ENCODE measurements at places on chromosomes 12 and 14.

GRCh38 chr14:58193542-58193941 lies 6.4 kb upstream of the ACTR10 start:
- DNase-seq: no peak

DNA sequence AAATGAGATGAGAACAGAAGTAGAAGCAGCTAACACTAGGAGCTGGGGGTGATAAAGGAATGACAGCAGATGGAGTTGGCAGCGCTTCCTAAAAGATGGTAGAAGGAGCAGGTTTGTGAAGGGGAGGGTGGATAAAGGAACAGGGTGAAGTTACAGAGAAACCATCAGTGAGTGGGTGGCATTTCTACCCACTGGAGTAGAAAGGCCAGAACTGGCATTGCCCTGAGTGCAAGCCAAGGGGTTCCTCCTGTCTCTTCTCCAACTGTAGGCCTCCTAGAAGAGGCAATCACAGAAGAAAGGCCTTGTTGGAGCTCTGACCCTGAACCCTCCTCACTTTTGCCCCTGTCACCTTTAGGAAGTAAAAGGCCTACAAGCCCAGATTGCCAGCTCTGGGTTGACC lies 2.2 kb downstream of the KRT18 start:
- DNase-seq: no peak

GRCh38 chr14:33165144-33165925 lies 226.7 kb downstream of the NPAS3 start:
- DNase-seq: no peak

DNA sequence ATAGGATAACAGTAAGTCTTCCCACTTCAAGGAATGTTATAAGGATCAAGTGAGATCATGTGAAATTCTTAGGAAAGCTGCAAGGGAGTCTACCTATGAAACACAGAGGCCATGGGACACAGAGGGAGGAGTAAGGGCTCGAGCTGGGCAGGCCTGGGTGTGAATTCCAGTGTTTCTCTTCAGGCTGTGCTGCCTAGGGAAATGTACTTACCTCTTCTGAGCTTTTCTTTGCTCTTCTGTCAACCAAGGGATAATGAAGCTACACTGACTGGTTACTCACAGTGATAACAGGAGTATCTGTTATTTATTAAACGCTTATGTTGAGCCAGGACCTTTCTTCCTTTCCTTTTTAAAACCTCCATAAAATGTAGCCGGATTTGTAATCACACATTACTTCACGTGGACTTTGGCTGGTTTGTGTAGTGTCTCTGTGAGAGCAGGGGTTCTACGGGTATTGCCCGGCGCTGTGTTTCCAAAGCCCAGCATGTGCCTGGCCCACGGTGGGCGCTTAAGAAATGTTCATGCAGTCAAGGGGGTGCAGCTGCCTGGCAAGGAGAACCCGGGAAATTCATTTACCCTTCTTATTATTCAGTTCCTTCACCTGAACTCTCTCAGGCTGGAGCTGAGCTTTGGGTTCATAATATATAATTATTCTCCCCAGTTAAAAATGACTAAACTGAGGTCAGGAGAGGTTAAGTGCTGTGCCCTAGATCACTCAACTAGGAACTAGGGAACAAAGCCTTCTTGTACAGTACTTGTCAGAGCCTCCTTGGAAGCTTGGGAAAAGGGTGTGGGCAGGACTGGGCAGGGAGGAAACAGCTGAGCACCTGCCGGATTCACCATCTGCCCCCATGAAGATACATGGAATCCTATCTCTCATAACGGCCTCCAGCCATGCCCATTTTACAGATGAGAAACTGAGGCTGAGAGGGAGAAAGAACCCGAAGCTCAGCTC lies 214.2 kb downstream of the CACNA1C start:
- no peak for DNase-seq

- no peak for DNase-seq
Observed at GRCh38 chr12:62998454-62998853, 63.5 kb upstream of the PPM1H start.

DNA sequence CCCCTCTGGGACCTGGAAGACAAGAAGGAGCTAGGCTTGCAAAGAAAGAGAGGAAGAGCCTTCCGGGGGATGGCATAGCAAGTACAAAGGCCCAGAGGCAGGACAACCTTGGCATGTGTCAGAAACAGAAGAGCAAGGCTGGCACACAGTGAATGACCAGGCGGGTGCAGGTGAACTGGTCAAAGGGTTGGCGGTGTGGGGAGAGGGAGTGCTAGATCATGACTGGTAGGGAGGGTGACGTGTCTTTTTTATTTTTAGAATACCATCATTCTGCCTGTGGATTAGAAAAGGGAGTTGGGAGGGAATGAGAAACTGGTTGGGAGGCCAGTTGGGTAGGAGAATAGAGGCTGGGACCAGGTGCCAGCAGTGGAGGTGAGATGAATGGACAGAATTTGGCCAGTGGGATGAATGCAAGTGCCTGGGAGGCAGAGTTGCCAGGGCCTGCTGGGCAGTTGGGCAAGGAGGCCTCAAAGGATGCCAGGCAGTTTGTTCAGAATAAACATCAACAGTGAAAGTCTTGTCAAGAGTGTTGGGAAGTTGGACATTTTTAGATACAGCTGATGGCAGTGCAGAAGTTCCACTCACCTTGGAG lies 168.3 kb downstream of the CACNA1C start:
- no peak for DNase-seq

DNA sequence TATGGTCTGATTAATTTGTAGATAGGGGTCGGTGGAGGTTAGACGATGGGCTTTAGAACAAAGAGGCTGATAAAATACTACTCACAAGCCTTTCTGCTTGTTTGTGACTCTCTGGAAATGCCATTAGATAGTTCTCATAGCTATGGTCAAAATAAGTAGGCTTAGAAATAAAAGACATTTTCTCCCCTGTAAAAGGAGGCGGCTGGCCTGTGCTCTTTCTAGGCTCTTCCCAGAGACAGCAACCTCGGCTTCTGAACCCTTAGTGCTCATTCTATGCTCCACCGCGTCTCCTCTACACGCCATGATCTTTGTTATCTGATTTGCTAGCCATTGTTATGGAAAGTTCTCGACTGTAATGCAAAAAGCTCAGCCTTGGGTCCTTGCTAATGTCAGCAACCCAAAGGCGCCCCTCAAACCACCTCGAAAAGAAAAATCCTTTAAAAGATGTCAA lies 64.5 kb downstream of the CRADD start:
- peak; percentile 21 for DNase-seq

GRCh38 chr12:14417715-14418114 lies 52.2 kb downstream of the ATF7IP start:
- DNase-seq: peak; percentile 66

DNA sequence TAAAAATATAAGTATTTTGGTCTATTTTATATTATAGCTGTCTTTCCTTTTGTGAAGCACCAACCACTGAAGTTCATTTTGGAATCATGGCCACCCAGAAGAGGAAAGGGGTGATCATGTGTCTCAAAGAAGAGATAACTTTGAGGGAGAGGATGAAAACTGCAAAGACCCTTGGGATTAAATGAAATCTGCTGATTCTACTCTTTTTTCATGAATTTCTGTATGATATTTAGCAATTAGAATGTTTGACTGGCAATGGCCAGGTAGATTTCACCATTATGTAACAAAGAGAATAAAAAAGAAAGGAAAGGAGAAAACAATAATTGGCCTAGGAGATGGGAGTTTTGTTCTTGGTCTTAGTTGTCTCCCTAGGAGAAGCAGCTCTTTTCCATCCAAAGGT lies 350.8 kb downstream of the EMP1 start:
- DNase-seq: no peak

- no peak for DNase-seq
Observed at GRCh38 chr12:25839470-25839869, 119.0 kb upstream of the RASSF8 start.

DNA sequence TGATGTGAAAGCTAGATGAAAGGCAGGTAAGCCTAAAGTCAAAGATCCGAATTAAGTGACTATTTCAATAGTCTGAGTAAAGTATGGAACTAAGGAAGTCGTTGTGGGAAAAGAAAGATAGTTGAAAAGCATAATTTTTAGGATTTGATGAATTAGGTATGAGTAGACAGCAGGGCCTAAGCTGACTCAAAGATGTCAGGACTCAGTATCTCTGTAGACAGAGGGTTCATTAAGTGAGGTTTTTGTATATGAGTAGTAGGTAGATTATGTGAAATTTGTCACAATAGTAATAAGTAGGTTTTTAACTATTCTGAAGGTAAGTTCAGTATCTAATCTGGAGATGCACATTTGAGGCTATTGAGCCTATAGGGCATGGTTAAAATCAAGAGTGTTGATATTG lies 196.4 kb downstream of the RASSF9 start:
- no peak for DNase-seq

- DNase-seq: no peak
Observed at GRCh38 chr14:72653026-72653425, 240.9 kb downstream of the DPF3 start.
